ENCODE measurements at places on chromosomes 11 and 22.

GRCh38 chr22:35534091-35534490 lies 6.5 kb upstream of the RASD2 start:
- DNase-seq: no peak

DNA sequence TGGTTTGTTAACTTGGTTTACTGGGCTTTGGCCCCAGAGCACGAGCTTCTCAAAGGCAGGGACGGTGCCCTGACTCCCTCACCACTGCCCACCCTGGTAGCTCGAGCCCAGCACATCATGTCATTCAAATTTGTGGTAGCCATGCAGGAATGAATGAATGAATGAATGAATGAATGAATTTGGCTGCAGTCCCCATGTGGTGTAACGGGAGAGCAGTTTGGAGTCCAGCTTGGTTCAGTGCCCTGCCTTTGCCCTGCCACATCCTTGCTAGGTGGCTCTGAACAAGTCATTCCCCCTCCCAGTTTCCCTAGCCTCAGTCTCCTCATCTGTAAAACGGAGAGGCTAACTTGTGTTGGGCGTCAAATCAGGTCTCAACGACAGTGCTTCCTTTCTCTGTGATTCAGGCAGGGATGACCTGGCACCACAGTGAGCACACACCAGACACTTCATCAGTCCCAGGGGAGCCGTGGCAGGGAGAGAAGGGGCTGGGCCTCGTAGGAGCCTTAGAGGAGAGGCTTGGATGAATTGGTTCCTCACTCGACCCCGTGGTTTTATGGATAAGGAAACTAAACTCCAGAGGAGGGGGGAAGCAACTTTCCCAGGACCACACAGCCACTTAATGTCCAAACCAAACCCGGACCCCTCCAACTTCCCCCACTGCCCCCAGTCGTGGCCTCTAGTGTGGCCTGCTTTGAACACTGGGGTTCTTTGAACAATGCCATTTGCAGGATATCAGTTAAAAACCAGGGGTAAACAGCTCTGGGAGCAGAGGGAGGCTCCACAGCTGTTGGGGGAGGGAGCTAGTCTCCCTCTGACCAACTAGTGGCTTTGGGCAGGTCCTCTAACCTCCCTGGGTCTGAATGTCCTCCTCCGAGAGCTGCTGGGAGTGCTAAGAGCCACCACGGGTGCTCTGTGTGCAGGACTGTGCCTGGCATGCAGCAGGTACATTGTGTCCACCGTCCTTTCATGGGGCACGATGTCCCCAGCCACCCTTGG lies 86.2 kb downstream of the CACNA1I start:
- no peak for DNase-seq

DNA sequence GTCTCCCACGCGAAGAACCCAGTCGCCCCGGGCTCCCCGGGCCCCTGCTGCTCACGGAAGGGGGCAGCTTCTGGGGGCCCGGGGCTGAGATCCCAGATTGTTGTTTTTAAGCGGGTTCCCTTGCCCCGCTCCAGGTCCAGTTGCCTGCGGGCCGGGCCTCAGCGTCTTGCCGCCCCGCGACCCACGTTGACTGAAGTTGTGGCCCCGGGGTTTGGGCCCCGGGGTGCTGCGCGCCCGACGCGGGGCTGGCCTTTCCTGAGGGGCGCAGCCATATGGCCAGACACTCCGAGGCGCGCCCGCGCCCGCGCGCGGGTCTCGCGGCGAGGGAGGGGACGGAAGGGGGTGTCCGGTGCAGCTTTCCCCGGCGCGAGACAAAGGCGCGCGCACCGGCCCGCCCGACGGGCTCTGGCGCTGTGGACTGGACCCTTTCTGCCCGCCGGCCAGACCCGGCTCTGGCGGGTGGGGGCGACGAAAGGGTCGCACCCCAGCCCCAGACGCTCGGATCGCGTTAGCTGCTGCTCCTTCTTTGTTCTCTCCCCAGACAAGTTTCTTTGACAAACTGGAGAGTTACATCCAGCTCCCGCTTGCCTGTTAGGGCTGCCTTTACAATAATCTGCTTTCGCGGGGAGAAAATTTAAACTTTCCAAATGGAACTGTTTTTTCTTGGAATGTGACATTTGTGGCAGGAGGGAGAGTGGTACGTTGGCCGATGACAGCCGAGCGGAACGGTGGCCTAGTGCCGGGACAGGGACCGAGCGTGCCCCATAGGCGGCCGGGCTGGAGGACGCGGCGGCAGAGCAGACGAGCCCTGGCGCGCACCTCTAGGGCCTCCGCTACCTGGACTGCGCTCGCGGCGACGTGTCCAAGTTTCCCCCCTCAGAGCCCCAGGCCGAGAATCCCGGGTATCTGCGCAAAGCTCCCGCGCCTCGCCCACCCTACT lies 716 bp downstream of the AMOTL1 start:
- DNase-seq: no peak

GRCh38 chr11:2315395-2316168 lies 13.8 kb downstream of the TSPAN32 start:
- DNase-seq: no peak

DNA sequence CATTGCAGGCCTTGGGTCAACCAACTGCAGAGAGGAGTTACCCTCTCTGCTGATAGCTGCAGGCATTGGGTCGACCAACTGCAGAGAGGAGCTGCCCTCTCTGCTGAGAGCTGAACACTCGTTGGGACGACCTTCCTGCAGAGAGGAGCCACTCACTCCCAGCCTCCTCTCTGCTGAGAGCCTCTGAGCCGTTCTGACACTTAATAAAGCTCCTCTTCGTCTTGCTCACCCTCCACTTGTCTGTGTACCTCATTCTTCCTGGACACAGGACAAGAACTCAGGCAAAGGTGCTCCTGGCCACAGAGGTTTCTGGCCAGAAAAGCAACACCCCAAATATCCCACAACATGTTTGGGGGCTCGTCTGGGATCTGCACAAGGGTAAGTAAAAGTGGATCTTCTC lies 7.5 kb upstream of the PKP3 start:
- DNase-seq: no peak

- no peak for DNase-seq
Observed at GRCh38 chr11:114017723-114018122, 41.8 kb upstream of the ZBTB16 start.

DNA sequence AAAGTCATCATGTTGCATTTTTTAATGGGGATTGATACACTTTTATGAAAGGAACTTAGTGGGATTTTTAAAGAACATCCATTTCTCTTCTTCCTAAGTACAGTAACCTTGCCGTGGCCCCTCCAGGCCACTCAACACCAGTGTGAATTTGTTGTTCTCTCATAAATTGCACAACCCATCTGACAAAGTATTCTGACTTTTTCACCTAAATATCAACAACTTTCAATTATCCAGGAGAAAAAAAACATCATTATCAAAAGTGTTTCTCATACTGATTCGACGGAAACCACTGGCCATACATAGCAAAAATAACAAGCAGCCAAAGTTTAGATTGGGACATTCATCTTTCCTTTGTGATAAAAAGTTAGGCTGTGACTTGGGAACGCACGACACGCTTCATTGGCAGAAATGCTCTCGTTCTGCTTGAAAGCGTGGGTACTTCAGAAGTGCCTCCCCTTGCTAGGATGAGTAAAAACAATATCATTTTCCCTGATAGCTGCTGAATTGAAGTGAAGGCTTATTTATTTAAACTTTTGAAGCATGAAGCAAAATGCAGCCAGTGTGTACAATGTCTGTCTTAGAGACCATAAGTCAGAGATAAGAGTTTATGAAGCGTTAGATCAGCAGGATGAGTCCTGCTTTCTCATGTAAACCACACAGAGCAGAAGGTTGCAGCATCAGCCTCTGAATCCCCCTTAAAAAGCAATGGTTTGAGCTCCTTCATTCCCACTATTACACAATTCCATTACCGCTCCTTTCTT lies 20.6 kb upstream of the EIF3M start:
- DNase-seq: no peak

DNA sequence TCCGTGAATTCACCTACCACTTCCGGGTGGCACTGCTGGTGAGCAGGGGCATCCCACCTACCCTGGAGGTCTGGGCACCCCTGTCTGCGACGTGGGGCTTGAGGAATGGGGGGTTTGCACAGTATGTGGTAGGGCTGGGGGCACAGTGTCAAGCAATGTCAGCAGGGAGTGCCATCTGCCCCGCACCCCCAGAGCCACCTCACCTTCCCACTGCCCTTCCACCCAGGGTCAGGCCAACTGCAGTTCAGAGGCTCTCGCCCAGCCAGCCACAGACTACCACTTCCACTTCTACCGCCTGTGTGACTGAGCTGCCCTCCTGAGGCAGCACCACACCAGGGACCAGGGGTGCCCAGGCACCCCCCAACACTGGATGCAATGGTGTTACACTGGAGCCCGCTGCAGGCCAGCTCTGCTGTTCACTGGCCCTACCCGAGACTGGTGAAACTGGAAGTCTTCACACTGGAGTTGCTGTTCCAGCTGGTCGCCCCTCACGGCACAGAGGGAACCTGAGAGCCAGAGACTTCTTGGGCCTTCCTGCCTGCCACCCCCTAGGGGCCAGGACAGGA lies 6.5 kb downstream of the TMEM258 start:
- no peak for DNase-seq

DNA sequence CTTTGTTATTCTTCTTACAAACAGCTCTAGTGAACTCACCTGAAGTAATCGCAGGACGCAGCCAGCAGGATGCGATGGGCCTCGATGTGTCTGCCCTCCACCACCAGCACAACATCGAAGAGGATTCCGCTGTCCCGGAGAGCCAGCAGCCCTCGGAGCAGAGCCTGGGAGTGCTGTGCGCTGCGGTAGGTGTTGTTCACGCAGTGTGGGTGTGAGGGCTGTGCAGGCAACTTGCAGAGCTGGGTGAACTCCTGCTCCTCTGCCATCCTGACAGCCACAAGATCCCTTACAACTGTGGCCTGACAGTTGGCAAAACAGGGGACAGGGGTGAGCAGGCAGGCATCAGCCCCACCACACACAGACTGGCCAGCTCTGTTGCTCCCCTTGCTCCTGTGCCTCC lies 6.6 kb downstream of the KLHL22 start:
- DNase-seq: no peak

- no peak for DNase-seq
Observed at GRCh38 chr11:23079382-23079813, 219.1 kb upstream of the CCDC179 start.

GRCh38 chr11:2178906-2179494 lies 7.4 kb upstream of the TH start:
- no peak for DNase-seq

- DNase-seq: no peak
Observed at GRCh38 chr22:45692549-45692948, 20.9 kb downstream of the ATXN10 start.

- DNase-seq: no peak
Observed at GRCh38 chr22:41660416-41660815, 28.3 kb downstream of the SNU13 start.
